ENCODE measurements at places on chromosomes 7 and 10.

DNA sequence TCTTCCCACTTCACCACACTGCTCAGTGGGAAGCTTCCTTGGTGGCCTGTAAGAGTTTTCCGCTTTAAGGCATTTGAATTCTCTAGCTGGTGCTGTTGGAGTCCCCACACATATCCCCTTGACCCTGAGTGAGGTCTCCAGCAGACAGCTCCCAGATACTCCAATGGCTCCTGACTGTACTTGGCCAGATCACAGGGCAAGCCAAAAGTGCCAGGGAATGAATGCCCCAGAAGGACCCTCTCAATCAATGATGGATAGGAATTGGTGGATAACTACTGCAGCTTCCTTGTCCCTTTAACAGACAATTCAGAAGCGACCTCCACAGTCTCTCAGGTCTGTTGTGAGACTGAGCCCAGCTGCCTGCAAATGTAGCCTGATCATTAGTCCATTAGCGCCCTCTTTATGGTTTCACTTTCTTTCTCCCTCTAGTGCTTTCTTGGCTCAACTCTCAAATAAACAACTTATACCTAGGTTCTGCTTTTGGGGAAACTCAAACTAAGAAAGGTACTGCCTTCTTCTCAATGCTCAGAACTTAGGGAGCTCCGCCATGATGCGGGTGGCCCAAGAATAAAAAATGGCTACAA, 283.0 kb downstream of the TCF7L2 start:
- DNase-seq, result peak; percentile 15
- H3K4me3 ChIP-seq, result peak overlapping the region; percentile 19
- H3K36me3 ChIP-seq, result no peaks in the 10 kb centered on the region
- H3K27me3 ChIP-seq, result peaks cover 8% of the 10 kb centered on the region
- peaks cover 11% of the 10 kb centered on the region for H3K4me1 ChIP-seq
- H3K27ac ChIP-seq, result peak overlapping the region; percentile 36

DNA sequence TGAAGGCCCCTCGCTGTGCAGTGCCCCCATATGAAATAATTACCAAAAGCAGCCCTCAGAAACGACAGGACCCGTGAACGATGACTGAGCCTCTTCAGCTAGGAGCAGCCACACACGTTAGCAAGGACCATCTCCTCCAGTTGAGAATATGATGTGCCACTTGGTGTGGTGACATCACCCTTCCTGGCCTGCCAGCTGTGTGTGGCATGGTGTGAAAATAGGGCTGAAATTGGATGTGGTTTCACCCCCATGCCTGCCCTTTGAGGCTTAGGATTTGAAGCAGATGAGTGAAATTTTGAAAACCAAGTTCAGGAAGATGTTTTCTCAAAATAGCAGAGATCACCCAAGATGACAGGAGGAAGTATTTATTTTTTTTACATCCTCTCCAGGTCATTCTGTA, 49.1 kb upstream of the BTBD16 start:
- H3K4me1 ChIP-seq, result no peaks in the 10 kb centered on the region
- H3K36me3 ChIP-seq, result no peaks in the 10 kb centered on the region

GRCh38 chr10:133311570-133311969, 2.9 kb downstream of the ZNF511 start:
- H3K27me3 ChIP-seq, result no peaks in the 10 kb centered on the region
- H3K27ac ChIP-seq, result no peak overlapping the region
- H3K4me1 ChIP-seq, result peaks cover 28% of the 10 kb centered on the region
- no peaks in the 10 kb centered on the region for H3K36me3 ChIP-seq
- no peak overlapping the region for H3K4me3 ChIP-seq

GRCh38 chr10:120400601-120401000, 56.4 kb upstream of the PLPP4 start:
- H3K4me1 ChIP-seq, result no peaks in the 10 kb centered on the region
- H3K36me3 ChIP-seq, result no peaks in the 10 kb centered on the region
- no peak for DNase-seq
- no peak overlapping the region for H3K4me3 ChIP-seq

DNA sequence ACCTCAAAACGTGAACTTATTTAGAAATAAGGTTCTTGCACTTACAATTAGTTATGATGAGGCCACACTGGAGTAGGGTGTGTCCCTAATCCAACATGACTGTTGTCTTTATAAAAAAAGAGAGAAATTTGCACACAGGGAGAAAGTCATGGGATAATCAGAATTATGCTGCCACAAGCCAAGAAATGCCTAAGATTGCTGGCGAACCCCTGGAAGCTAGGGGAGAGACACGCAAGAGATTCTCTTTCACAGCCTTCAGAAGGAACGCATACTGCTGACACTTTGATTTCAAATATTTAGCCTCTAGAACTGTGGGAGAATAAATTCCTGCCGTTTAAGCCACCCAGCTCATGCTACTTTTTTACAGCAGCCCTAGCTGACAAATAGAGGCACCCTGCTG, 138.3 kb downstream of the CCDC71L start:
- H3K36me3 ChIP-seq, result peaks cover 5% of the 10 kb centered on the region
- no peak overlapping the region for H3K27ac ChIP-seq
- H3K4me3 ChIP-seq, result no peak overlapping the region
- no peaks in the 10 kb centered on the region for H3K4me1 ChIP-seq
- peaks cover 34% of the 10 kb centered on the region for H3K27me3 ChIP-seq

DNA sequence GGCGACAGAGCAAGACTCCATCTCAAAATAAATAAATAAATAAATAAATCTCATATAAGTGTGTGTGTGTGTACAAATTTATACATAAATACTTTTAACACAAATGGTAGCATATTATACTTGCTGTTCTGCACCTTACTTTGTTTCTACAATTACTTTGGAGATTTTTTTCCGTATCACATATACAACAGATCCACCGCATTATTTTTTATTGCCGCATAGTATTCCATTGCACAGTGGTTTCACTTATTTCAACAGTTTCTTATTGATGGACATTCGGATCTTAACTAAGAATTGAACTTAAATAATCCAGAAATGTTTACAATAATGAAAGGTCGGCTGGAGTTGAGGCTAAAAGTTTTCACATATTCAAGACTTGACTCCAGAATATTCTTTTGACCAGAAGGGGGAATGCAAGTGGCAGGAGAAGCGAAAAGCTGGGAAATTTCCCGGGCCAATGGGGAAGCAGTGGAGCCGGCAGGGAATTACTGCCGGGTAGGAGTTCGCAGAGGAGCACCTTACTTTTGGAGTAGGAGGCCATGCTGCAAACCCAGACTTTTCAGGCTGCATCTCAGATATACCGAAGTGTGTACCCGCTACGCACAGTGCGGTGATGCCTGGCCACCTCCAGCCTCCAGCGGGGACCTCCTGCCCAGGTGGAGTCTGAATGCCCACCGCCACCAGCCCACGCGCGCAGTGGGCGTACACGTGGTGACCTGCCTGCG, 415 bp upstream of the CNNM1 start:
- peaks cover 13% of the 10 kb centered on the region for H3K4me1 ChIP-seq
- no peak for DNase-seq
- no peak overlapping the region for H3K27ac ChIP-seq
- H3K27me3 ChIP-seq, result peaks cover 39% of the 10 kb centered on the region
- peak overlapping the region; percentile 40 for H3K4me3 ChIP-seq

DNA sequence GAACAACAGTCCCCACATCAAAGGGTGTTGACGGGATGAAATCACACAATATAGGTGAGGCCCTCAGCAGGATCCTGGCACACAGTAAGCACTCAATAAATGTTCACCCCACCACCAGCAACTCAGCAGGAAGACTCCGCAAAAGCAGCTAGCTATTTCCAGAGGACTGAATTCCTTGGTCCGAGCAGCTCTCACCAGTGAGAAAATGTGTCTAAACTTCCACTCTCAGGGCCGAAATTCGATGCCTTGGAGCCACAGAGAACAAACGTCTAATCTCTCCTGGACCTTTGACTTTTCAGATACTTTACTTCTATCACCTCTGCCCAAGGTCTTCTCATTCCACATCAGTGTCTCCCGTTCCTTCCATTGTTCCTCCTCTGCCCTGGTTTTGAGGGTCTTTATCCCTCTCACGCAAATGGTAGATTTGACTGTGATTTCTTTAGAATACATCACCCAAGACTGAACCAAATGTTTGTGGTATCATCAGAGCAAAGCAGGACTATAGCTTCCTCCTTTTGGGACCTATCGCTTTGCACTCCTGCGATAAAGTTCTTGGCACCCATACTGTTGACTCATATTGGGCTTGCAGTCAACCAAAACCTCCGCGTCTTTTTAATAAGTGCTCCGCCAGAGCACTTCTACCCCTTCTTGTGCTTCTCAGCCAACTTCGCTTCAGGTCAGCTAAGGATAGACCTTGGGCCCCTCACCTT, 903 bp upstream of the NT5C2 start:
- H3K36me3 ChIP-seq, result no peaks in the 10 kb centered on the region
- peaks cover 30% of the 10 kb centered on the region for H3K4me1 ChIP-seq
- no peak for DNase-seq
- H3K4me3 ChIP-seq, result peak overlapping the region; percentile 100

- H3K27me3 ChIP-seq, result no peaks in the 10 kb centered on the region
Measured at GRCh38 chr7:17807242-17807641, 133.1 kb downstream of the SNX13 start.

- no peaks in the 10 kb centered on the region for H3K36me3 ChIP-seq
- no peaks in the 10 kb centered on the region for H3K27me3 ChIP-seq
- no peak overlapping the region for H3K27ac ChIP-seq
- DNase-seq, result no peak
- peaks cover 7% of the 10 kb centered on the region for H3K4me1 ChIP-seq
- H3K4me3 ChIP-seq, result no peak overlapping the region
Measured at GRCh38 chr10:103049237-103049636, 131.1 kb downstream of the CNNM2 start.

DNA sequence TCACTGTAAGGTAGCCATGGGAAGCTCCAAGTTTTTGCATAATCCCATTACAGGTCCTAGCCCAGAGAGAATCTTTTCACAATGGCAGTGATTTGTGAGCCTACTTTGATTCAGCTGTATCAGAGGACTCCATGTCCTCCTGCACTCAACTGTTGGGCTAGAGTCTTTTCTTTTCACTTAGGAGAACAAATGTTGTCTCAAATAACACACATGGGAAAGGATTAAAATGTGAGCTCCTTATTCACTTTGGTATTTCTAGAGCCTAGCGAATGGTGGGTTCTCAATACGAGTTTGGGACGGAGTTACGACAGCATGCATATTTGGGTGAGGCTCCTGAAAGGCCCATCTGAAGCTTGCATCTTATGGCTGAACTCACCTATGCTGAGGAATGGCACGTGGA, 183.5 kb upstream of the STEAP4 start:
- H3K4me1 ChIP-seq, result no peaks in the 10 kb centered on the region
- H3K27me3 ChIP-seq, result no peaks in the 10 kb centered on the region
- DNase-seq, result no peak
- no peaks in the 10 kb centered on the region for H3K36me3 ChIP-seq
- H3K4me3 ChIP-seq, result no peak overlapping the region

GRCh38 chr7:34277016-34277802, 371.9 kb downstream of the BMPER start:
- H3K27ac ChIP-seq, result no peak overlapping the region

GRCh38 chr7:102029616-102030015, 212.2 kb downstream of the CUX1 start:
- H3K4me3 ChIP-seq, result no peak overlapping the region
- H3K4me1 ChIP-seq, result peaks cover 19% of the 10 kb centered on the region
- no peaks in the 10 kb centered on the region for H3K27me3 ChIP-seq
- DNase-seq, result no peak

DNA sequence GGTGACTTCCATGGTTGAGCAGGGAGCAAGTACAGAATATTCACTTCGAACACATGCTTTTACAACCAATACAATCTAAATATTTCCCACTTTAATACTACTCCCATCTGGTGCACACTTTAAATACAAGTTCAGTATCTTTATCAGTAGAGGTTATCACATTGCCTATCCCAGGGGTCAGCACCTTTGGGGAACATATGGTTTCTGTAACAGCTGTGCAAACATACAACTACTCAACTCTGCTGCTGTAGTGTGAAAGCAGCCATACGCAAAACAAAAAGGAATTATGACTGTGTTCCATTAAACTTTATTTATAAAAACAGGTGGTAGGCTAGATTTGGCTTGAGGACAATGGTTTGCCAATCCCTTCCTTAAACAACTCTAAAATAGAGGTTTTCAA, 157.5 kb downstream of the XPNPEP1 start:
- H3K27me3 ChIP-seq, result peaks cover 6% of the 10 kb centered on the region
- H3K4me1 ChIP-seq, result no peaks in the 10 kb centered on the region
- no peak overlapping the region for H3K27ac ChIP-seq
- no peak for DNase-seq

DNA sequence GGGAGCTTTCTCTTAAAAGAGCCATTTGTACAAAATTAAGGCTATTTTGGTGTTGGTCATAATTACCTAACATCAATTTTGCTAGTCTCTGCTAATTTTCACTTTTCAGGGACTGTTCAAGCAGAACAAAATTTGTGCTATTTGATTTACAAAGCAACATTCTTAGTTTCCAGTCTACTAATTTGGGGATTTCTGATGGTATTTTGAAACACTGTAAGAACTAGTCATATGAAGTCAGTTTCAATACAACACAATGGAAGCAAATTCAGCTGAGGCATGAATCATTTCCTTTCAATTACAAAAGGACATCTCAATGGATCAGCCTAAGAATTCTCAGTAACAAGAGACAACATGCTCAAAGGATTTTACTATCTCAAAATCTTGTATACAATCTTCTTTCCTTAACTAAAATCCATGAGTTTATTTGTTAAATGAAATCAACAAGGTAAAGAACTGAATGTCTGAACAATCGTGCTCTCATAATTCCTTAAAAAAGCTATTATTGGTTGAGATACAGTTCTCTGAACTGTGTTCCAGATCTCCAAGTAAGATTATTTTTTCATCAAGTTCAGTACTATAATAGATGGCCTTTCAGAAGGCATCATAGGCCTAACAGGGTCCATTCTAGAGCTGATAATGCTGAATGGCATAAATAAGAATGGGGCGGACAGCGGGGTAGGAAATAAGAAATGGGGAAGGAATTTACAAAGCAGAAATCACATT, 144.6 kb downstream of the NRCAM start:
- no peak for DNase-seq
- no peaks in the 10 kb centered on the region for H3K4me1 ChIP-seq
- H3K27ac ChIP-seq, result no peak overlapping the region
- H3K36me3 ChIP-seq, result no peaks in the 10 kb centered on the region
- H3K4me3 ChIP-seq, result no peak overlapping the region
- peaks cover 6% of the 10 kb centered on the region for H3K27me3 ChIP-seq

GRCh38 chr7:30553141-30553540, 41.5 kb upstream of the GARS1 start:
- peaks cover 8% of the 10 kb centered on the region for H3K4me1 ChIP-seq
- no peak for DNase-seq
- H3K36me3 ChIP-seq, result peaks cover 4% of the 10 kb centered on the region
- no peak overlapping the region for H3K27ac ChIP-seq
- H3K4me3 ChIP-seq, result no peak overlapping the region
- no peaks in the 10 kb centered on the region for H3K27me3 ChIP-seq

- H3K27ac ChIP-seq, result no peak overlapping the region
- H3K4me1 ChIP-seq, result no peaks in the 10 kb centered on the region
- H3K4me3 ChIP-seq, result no peak overlapping the region
- H3K36me3 ChIP-seq, result peaks cover 4% of the 10 kb centered on the region
- peaks cover 6% of the 10 kb centered on the region for H3K27me3 ChIP-seq
- DNase-seq, result no peak
Measured at GRCh38 chr10:2509081-2509531, 558.2 kb upstream of the PFKP start.
